ENCODE measurements at places on chromosomes 5 and 9.

- DNase-seq: no peak
Measured at GRCh38 chr5:122846051-122846550, 688 bp downstream of the SNX24 start.

GRCh38 chr5:65861830-65862241 is 64.5 kb upstream of the ERBIN start:
- DNase-seq: peak; percentile 98

DNA sequence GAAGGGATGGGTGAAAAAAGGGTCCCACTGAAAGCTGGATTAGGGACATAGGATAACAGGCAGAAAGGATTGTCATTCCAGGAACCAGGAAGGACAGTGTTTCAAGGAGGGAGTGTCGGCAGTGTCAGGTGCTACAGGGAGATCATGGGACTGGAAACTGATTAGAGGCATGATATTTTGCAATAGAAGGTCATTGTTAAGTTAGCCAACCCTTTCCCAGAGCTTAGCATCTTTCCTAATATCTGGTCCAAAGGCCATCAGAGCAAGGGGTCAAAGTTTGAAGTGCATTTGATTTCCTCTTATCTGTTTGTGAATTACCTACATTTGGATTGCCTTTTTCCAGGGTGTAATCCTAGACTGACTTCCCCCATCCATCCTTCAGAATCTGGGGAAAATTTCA is 91.3 kb downstream of the DOCK2 start:
- no peak for DNase-seq

DNA sequence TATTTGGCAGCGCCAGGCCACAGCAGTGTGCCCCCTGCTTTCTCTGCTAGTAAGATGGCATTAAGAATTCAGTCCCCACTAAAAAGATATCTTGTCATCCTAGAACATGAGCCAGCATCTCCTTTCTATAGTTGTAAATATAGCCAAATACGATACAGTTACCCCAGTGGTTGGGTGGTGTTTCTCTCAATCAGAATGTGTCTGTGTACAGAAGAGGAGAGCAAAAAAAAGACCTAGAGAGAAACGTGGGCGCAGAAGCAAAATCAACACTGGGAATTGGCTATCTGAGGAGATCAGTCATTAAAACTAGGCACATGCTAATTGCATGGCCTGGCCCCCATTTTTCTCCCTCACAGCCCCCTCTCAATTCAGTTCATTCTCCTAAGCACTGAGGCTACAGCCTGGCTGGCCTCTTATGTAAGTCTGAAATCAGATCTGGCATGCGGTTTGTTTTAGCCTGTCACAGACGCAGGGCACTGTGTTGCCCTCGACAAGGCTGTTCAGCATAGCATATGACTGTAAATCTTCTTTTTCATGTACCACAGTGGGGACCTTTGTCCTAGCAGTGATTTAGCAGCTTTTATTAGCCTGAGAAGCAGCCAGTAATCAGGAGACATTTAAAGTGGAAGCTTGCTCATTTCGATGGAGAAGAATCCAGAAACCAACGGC is 57.8 kb downstream of the RORB start:
- DNase-seq: no peak

- no peak for DNase-seq
Measured at GRCh38 chr9:126150411-126151030, 176.1 kb upstream of the MVB12B start.

DNA sequence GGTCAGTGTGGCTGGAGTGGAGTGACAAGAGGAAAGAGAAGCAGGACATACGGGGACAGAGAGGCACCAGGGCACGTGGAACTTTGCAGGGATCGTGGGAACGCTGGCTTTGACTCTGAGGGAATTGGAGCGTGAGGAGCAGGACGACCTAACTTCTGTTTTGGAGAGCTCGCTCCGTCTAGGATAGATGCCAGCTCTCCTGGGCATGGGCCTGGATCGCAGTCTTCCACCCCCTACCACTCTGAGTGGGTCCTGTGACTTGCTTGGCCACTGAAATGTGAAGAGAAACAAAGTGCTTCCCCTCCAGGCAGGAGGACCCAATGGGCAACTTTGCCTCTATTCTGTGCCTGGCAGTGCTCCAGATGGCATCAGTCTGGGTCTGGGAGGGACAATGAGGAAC is 8.7 kb upstream of the SH3PXD2B start:
- DNase-seq: no peak

DNA sequence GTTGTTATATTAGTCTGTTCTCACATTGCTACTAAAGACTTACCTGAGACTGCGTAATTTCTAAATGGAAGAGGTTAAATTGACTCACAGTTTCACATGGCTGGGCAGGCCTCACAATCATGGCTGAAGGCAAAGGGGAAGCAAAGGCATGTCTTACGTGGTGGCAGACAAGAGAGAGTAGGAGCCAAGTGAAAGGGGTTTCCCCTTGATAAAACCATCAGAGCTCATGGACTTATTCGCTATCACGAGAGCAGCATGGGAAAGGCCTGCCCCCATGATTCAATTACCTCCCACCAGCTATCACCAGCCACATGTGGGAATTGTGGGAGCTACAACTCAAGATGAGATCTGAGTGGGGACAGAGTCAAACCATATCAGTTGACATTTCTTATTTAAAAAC is 374.5 kb upstream of the RORB start:
- DNase-seq: no peak

Data from AG09309 (cell line).